CD4-positive, alpha-beta T cell treated with Interleukin-1 beta for 1 hour (primary cell): ENCODE measurements at places on chromosomes 7 and 10.

- no peak for DNase-seq
These were observed 194.4 kb downstream of the PLXNA4 start for GRCh38 chr7:132381742-132382472.

- peak; percentile 54 for DNase-seq
These were observed 47.0 kb downstream of the AMZ1 start for GRCh38 chr7:2734751-2735571.

- DNase-seq, result no peak
These were observed 2.5 kb downstream of the SLC16A9 start for GRCh38 chr10:59706851-59707797.

DNA sequence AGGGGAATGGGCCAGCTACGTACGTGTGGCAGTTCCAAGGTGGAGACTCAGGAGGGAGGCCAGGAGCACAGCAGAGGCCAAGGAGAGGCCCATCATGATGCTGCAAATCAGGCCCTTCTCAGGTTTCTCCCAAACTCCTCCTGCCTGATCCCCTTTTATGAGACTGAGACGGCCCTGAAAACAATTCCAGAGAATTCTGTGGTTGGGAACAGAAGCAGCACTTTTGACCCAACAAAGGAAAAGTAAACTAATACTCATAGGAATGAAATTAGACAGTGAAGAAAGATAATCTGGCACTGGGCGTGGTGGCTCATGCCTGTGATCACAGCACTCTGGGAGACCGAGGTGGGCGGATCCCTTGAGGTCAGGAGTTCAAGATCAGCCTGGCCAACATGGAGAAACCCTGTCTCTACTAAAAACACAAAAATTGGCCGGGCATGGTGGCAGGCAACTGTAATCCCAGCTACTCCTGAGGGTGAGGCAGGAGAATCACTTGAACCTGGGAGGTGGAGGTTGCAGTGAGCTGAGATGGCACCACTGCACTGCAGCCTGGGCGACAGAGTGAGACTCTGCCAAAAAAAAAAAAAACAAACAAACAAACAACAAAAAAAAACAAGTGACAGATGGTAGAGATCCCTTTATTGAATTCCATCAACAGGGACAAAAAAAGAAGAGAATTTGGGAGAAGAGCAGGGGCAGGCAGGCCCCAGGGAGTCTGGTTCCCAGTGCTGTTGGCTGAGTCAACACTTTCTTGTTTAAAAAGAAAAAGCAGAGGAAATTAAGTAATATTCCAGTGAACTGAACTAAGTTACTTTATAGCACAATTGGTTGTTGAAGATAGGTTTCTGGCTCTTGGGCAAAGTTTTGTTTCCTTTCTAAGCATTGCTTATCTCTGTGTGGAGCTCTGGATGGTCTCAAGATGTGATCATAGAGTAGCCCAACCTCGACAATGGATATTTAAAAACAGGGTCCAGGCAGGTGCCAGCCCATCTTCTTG, at the start of gene CCL26:
TSS of gene CCL26 (minus strand) at position 131 of the 997 bp plus-strand sequence. CDS start at position 96, 35 bp downstream.
- no peak for DNase-seq

DNA sequence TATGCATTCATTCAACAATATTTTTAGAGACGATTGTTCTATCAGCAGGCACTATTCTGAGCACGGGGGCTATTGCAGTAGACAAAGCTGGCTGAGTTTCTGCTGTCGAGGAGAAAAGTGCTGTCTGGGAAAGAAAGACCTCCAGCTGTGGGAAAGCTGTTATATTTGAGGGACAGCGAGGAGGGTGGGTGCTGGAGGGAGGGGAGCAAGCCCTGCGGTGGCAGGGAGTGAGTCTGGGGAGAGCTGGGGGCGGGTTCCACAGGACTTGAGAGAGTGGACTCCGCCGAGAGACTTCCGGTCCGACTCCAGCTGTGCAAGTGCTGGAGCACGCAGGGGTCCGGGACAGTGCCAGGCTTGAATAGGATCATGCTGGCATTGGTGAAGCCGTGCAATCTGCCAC, 602.1 kb upstream of the FOXK1 start:
- DNase-seq, result no peak

DNA sequence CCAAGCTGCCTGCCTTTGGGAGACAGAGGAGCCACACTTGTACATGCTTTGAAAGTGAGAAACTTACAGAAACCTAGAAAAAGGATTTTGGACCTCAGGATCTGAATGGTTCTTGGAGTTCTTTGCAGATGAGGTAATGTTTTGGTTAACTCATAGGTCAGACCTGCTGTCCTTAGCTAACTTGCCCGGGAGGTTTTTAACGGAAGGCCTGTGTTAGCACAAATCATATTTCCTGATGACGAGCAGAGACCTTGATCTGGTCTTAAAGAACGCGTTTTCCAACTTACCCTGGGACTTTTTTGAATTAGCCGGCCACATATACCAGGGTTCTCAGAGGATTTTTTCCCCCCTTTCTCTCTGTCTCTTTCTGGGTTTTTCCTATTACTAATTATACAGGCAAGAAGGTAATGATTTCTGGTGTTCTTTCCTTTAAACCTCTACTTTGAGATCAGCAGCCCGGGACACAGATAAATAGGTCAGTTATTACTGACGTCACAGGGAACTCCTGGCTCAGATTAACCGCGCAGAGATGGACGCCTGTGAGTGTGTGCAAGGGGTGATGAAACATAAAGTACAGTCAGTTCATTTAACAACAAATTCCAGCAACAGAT, 101.7 kb upstream of the KLF6 start:
- DNase-seq, result no peak

GRCh38 chr10:98309366-98310355, 41.7 kb upstream of the LOXL4 start:
- peak; percentile 14 for DNase-seq

DNA sequence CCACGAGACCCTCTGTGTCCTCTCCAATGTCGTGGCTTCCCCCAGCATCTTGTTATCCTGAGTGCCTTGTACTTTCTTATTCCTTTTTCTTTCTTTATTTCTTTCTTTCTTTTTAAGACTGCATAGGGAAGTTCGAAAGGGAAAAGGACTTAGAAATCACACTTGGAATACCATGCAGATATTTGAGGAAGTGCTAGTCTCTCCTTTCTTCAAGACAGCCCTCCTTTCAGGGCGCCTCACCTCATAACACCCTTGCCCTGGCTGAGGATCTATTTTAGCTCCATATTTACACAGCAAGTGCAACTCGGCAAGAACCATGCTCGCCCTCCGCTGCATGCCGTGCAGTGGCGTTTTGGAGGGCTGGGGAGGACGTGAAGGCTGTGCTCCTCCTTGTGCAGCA, 232.3 kb upstream of the GLI3 start:
- no peak for DNase-seq

- no peak for DNase-seq
These were observed 4.5 kb downstream of the TNS3 start for GRCh38 chr7:47577321-47577919.

DNA sequence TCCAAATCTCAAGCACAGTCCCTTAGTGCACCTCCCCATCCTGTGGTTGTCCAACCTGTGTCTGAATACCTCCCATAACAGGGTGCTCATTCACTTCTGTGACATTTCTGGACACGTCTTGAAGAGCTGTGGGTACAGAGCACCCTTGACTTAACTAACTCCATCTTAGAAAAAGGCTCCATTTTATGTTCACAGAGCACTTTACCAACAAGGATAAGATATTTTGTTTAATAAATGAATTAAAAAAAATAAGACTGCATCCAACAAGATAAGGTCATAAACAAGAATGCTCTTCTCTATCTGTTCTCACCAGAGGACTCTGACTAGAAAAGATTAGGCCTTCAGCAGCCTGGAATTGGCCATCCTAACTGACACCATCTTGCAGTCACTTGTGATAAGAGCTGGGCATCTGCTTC, 335.2 kb upstream of the ZNF32 start:
- no peak for DNase-seq

- no peak for DNase-seq
These were observed 241.3 kb upstream of the SLC26A5 start for GRCh38 chr7:103687272-103687671.

GRCh38 chr7:134589491-134589941, 40.6 kb downstream of the AKR1B15 start:
- DNase-seq, result no peak

- peak; percentile 30 for DNase-seq
These were observed 23.9 kb upstream of the CALD1 start for GRCh38 chr7:134755422-134756022.

DNA sequence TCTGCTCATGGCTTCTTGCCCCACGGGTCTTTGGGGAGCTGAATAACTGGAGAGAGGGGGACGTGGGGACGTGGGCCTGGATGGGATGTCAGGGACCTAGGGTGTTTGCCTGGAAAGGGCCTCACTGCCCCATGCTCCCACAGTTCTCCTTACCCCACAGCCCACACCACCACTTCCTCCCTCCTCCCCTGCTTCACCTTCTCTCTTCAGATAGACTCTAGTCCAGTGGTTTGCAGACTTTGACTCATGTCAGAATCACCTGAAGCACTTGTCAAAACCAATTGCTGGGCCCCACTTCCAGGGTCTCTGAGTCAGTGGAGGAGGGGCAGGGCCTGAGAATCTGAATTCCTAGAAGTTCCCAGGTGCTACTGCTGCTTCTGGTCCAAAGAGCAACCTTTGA, 327.4 kb downstream of the RPS24 start:
- no peak for DNase-seq

DNA sequence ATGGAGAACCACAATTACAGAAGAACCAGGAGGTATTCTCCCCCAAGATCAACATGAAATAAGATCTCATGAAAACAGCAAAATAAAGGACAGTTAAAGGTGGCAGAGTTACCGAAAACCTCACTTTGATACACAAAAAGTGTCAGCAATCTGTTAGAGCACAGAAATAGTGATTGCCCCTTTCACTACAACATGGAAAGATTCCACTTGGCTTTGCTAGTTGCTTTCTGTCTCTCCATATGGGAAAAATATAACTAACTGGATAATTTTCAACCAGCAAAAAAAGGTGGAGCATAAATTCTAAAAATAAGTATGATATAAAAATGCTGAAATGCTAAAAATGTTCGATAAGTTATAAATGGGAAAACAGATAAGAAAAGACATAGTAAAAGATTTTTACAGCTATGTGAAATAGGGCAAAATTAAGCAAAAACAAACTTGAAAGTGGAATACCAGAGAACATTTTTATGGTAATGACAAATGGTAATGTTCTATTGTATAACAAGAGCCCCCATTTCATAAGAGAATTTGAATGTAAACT, 90.2 kb downstream of the GPR85 start:
- DNase-seq, result no peak

DNA sequence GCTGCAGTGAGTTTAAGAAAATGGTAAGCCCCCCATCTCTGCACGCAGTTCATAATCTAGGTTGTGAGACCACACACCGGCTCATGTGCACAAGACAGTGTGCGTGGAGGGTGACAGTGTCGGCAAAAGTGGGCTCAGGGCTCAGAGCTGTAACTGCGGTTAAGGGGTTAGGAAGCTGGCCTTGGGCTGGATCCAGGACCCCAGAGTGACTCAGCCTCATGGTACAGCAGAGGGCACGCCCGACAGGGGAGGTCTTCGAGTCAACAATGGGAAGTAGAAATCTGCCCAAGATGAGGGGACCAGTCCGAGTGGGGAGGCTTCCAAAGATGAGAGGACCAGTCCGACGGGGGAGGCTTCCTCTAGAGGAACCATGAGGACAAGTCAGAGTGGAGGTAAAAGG, 437.7 kb downstream of the DNAJB6 start:
- no peak for DNase-seq

DNA sequence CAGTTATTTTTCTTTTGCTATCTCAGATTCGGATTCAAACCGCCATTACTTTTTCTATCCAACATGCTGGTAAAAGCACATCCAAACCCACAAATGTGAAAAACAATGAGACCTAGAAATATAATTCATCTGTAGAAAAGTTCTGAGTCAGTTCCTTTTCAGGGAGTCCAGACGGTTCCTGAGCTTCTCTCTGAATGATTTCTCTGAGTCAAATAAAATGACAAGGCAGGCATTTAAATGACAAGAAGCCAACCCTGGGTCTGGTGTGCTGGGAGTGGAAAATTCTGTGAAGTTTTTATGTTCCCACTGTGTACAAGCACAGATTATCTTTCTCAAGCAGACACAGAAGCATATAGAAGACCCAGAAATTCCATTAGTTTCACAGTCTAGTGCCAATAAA, 96.3 kb upstream of the ANKRD1 start:
- DNase-seq, result no peak

DNA sequence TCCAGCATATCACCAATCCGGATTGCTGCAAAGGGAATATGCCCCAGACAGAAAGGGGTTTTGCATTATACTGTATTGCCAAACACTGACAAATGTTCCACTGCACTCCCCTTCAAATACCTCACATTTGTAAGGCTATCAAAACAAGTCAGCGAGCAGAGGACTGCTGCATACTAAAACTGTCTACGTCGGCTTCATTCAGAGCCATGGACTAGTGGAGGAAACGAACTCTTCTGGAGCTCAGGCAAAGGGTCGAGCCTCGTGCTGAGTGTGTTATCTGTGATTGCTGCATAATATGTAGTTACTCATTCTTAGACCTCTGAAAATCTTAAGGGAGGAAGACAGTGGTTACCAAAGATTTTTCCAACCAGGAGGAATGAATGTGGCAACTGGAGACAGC, 200.2 kb downstream of the DYNC1I1 start:
- no peak for DNase-seq

DNA sequence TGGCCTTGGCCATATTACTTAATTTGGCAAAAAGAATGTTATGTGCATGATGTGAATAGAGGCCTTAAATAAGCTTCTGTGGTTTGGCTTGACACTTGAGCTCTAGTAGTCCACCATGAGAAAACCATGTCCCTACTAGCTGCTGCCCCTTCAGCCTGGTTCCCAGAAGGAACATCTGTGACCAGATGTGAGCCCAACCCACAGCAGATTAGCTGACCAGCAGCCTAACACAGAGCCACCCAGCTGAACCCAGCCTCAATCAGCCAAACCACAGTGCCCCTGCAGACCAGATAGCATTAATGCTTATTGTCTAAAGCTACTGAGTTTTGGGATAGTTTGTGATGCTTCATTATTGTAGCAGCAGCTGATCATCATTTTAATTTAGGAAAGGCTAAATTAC, 16.6 kb downstream of the JAZF1 start:
- no peak for DNase-seq

DNA sequence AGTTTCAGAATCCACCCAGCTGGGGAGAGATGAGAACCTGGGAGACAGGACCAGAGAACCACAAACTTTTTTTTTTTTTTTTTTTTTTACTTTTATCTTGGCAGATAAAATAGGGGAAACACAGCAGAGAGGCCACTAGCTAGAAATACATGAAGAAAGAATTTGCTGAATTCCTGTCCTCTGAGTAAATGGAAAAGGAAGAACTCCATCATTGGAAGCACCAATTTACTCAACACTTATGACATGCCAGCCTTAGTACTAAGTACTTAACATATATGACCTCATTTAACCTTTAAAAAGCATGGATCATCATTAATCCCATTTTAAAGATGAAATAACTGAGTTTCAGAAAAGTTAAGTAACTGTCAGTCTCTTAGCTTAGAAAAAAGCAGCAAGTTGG, 343.0 kb upstream of the NPSR1 start:
- no peak for DNase-seq
